ENCODE measurements at places on chromosomes 6 and 20.

DNA sequence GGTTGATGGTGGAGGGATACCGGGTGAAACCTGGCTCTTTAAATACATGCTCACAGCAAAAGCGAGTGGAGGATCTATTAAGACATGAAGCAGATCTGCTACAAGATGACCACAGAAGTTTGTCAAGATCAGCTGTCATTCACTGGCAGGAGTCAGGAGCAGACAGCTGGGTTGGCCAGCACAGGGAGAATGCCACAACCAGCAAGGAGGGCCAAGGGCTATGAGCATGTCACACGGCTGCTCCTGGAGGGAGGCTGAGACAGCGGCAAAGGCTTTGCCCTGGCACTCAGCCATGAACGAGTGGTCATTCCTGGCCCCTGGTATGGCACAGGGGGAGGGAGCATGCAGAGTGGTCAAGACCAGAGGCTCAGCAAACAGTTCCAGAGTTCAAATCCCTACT lies 77.6 kb downstream of the POPDC3 start:
- DNase-seq = no peak

- DNase-seq = peak; percentile 62
Observed at GRCh38 chr6:38567436-38567835, 72.3 kb downstream of the BTBD9 start.

DNA sequence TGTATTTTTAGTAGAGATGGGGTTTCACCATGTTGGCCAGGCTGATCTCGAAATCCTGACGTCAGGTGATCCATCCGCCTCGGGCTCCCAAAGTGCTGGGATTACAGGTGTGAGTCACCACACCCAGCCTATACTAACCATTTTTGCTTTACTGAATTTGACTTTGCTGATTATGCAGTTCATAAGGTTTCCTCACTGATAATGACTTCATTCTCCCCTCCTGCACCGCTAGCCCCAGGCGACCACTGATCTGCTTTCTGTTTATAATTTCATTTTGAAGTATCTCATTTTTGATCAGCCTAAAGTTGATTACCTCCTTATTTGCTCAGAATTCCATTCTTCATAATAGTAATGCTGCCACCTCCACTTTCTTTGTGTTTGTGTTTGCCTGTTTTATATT lies 48.7 kb upstream of the FAM83D start:
- no peak for DNase-seq

GRCh38 chr6:131651782-131652181 lies 14.7 kb downstream of the ENPP3 start:
- DNase-seq = peak; percentile 71

DNA sequence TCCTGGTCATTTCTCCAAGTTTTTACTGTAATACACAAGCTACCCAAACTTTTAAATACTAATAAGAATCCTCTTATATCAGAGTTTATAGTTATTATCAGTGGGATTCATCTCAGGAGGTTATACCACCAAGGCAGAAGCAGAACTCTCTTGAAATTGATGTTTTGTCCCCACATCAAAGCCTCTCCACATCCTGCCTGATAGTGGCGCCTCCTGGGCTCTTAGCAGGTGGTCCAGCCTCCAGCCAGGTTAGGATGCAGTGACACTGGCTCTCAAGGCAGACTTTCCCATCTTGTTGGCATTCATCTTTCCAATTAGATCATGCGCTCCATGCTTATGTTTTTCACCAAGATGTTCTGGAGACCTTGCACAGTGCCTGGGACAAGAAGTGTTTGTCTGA lies 81.8 kb upstream of the INSM1 start:
- DNase-seq = no peak

DNA sequence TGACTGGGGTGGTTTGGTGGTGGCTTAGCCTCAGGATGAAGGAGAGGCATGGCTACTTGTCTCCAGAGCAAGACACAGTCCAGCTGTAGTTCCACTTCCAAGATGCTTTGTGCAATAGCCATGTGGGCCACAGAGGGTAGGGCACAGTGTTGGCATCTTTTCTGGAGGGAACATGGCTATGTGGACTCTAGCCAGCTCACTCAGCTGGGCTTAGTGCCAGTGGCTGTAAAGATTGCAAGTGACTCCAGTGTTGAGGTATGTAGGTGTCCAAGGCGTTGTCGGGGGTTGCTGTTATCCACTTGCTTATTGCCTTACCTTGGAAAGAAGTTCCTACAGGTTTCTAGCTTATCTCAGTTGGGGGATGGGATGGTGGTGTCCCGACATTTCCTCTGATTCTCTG lies 233.4 kb downstream of the CD109 start:
- DNase-seq = no peak

DNA sequence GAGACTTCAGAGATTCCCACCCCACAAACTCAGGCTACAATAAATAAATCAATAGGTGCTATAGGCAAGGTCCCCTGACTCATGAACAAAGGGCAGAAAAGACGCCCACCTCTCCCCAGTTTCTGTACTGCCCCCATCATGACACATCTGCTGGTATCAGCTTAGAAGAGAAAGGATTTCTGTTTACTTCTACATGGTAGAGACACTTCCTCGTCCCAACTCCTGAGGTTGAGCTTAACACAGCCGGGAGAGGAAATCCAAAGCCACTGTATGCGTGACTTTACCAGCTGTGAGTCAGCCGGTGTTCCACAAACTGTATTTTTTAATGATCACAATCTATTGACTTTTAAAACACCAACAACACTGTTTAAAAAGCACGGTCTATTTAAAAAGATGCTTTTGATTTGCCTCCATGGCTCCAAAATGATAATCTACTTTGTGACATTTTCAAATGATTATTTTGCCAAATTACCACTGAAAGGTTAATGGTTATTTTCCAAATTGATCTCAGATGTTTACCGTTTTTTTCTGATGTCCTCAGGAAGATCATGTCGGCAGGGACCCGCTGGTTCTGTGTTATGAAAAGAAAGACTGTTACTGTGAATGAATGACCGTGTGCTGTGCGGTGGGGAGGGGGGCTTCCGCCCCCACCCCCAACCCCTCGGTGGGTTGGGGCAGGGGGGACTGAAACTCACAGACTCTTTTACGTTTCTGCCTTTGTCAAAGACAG lies 72.5 kb downstream of the ATP9A start:
- no peak for DNase-seq

- DNase-seq = no peak
Observed at GRCh38 chr6:35152067-35152707, 11.0 kb upstream of the TCP11 start.

DNA sequence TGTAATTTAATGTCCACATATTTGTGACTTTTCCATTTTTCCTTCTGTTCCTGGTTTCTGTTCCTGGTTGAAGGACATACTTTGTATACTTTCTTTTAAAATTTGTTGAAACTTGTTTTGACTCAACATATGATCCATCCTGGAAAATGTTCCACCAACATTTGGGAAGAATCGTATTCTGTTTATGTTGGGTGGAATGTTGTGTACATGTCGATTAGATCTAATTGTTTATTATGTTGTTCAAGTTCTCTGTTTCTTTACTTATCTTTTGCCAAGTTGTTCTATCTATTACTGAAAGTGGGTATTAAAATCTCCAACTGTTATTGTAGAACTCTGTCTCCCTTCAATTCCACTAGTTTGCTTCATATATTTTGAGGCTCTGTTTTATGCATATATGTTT lies 27.7 kb upstream of the DUSP22 start:
- no peak for DNase-seq

DNA sequence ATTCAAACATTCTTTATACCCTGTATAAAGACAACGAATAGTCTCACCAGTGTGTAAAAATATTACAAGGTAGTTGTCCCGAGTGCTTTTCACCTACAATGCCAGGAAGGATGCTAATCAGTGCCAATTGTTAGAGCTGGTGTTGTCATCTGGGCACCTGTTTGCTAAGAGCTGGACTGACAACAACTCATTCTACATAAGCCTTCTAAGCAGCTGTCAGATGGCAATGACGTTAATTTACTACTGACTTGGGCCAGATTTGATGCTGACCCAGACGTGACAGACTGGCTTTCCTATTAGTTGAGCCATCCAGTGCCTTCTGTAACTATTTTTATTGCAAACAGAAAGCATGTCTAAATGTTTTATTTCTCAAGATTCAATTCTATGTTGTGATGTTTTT lies 355.2 kb downstream of the ADGRB3 start:
- DNase-seq = no peak

- no peak for DNase-seq
Observed at GRCh38 chr6:110813338-110814101, 1.7 kb downstream of the CDK19 start.

- DNase-seq = no peak
Observed at GRCh38 chr6:66866801-66867200, 1159.8 kb upstream of the EYS start.

GRCh38 chr6:158531566-158531965 lies 28.3 kb upstream of the TMEM181 start:
- DNase-seq = no peak

DNA sequence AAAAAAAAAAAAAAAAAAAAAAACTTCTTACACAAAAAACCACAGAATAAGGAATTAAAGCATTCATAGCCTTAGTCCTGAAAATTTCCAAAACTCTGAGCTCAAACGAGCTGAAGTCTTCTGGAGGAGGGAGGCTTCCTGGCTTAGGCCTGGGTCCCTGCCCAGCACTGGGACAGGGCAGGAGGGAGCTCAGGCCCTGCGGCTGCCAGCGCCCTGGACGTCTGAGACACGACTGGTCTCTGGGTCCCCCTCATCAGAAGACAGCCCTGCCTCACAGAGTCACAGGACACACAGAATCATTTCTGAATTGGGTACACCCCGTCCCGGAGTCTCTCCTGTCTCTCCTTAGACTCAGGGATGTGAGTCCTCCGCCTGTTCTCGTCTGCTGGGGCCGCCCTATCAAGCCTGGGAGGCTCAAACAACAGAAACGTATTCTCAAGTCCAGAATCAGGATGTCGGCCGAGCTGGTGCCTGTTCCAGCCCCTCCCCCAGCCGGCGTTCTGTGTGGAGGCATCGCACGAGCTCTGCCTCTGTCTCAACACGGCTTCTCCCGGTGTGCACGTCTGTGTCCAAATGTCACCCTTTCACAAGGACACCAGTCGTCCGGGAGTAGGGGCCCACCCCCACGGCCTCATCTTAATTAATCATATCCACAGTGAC lies 39.4 kb downstream of the ZBTB46 start:
- DNase-seq = no peak

GRCh38 chr6:117384659-117385058 lies 41.1 kb downstream of the ROS1 start:
- no peak for DNase-seq

DNA sequence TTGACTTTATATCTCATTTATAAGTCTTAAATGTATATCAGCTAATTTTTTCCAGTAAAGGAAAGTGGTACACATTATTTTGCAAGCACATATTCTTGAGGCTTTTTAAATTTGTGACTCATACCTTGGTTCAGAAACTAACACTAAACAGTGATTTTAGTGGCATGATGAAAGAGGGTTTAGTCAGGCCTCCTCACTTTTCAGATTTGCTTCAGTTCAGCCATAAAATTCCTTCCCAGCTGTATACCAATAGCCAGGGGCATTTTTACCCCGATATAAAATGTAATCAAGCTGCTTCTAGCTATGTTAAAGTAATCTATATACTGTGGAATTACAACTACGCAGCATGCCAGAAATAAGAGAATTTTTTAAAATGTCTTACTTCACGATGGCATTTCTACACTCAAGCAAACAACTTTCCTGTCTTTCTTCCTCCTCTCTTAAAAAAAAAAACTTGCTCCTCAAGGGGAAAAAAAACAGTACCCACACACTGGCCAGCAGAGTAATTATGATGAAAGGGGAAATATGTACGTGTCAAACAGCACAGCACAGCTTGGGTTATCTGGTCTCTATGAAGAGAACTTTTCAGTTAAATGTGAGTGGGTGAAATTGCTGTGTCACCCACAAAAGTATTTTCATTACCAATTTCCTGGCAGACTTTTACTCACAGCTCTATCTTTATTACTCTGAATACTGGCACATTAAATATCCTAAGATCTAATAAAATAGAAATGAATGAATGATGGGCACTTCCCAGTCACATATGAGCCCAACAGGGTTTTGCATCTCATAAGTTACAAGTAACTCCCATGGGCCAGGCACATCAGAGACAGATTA lies 244.8 kb upstream of the TENT5A start:
- DNase-seq = no peak

- no peak for DNase-seq
Observed at GRCh38 chr20:32051720-32052089, 337 bp upstream of the HCK start.

GRCh38 chr6:105319331-105319730 lies 83.6 kb downstream of the PREP start:
- no peak for DNase-seq

DNA sequence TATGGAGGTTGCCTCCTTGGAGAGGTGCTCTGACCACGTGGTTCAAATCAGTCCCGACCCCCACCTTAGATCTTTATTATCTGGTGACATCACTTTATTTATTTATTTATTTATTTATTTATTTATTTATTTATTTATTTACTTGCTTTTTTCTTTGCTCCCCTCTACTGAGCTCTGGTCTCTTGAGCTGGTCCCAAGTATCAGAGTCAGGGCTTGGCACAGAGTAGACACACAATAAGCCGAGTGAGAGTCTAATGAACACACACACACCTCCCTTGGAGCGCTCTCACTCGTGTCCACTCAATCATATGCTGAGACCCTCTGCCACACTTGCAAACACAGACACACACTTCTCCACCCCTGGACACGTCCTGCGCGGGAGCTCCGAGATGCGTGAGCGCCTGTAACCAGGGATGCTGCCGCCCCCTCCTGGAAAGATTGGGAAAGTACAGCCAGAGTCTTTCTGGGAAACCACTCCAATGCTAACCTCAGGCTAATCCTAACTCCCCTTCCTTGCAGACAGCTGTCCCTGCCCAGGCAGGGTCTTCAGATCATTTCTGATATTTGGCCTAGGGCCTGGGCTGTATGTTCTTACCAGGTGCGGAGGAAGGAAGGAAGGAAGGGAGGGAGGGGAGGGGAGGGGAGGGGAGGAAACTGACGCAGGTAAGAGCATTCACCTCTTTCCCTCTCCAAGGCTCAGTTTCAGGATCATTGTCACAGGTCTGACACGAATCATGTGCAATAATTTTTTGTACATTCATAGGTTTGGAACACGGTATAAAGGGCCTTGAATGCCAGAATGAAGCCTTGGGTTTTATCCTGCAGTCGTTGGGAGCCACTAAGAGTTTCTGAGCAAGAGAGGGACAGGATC lies 70.9 kb downstream of the STK35 start:
- peak; percentile 56 for DNase-seq

DNA sequence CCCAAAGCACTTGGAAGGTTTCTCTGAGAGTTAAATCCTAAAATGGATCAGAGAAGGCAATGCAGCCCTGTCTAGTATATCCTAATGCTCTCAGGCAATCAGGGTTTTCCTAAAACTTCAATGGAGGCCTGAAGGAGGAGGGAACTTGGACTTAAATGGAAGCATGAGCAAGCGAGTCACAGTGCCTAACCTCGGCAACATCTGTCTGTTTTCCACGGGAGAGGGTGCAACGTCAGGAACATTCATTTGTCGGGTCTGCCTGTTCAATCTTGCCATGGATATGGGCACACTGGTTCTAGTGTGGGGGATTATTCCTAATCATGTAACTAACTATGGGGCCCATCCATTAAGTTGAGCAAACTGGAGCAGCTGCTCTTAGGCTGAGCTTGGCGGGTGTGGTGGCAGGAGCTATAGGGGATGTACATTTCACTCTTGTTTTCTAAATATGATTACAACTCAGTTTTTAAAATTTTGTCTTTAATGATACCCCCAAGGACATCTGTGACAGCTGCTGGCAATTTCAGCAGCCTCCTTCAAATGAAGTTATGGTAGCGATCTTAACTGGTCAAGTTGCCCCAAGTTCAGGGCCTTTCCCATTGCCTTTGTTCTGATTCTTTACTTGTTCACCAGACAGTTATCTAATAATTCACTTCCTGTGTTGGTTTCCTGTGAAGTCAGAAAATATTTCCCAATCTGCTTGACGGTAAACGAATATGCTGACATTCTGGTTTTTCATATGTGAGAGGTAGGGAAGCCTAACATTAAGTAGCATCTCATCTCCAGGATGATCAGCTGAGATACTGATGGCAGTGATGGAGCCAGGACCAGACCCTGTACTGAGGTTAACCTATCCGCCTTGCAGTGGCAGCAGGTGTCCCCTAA lies 21.6 kb downstream of the DSE start:
- DNase-seq = no peak
